M059J (cell line): ENCODE measurements at places on chromosomes 4 and X. TPM values are rescaled to one million over a fixed set of nuclear protein-coding genes. Genes with fewer than 3 reads are reported as not detected.

DNA sequence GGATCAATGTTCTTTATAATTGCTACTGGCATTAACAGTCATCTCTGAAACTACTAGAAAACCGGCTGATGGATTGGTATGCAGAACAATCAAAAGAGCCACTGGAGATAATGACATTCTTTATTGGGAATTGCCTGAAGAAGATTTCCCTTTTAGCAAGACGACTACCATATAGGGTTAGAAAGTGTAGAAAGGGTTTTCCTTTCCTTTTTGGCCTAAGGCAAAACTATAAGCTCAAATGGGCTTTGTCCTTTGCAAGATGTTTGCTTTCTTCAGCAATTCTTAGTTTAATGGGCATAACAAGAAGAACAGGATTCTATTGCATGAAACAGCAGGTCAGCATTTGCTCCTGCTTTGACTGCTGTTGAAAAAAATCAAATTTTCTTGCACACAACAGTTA, 214.2 kb upstream of the PCDH10 start:
- DNase-seq, result no peak

- DNase-seq, result no peak
These were observed 35.8 kb downstream of the FGFBP1 start for GRCh38 chr4:15902746-15903145.

GRCh38 chr4:159902648-159903047, 799.8 kb downstream of the RAPGEF2 start:
- DNase-seq, result no peak

- DNase-seq, result no peak
These were observed 11.6 kb upstream of the BMP2K start for GRCh38 chr4:78764498-78764961.

DNA sequence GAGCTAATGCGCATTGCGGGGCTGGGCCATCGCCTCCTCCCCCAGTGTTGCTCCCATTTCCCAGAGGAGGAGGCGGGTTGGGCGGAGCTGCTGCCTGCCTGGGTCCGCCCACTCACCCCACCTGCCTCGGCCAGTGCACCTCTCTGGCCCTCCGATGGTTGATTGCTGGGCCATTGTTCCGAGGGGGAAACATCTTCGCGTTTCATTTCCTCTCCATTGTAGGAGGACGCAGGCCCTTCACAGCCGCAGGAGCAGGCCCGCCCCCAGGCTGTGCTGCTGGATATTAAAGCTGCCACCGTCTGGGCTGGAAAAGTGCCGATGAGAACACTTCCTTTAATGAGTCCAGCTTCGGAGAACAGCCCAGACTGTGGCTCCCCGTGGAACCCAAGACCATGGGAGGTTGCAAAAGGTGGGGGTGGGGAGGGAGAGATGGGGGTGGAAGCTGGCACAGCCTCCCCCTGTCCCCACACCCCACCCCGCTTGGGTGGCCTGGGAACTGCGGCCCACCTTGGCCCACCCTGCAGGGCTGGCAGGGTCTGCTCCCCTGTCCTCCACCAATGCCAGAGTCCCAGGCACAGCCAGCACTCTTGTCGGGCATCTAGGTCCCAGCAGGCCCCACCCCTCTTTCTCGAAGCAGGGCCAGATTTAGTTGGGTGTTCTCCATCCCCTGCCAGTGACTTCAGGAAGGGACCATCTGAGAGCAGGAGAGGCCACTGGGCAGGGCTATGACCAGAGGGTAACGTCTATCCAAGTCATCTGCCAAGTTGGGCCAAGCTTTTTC, 96.6 kb downstream of the ADRA2C start:
- DNase-seq, result no peak

DNA sequence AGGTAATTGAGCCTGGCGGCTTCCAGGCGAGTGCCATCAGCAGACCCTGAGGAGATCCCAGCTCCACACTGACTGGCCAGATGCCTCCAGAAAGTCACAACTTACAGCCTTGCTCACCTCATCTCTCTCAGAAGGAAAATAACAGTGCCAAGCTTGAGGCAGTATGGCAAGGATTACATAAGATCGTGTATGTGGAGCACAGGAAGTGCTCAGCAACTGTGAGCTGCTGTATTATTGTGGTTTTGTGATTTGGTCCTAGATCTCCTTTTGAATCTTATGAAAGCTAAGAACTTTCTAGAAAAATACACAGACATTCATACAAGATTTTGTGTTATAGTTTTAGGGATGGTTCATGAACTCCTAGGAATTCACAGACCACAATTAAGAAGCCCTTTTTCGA, 14.0 kb downstream of the RASL11B start:
- DNase-seq, result no peak

ATRX gene
- 46.0 and 60.1 TPM in 2 replicates for total RNA-seq

TSPAN7 gene
- not detected in 2 replicates for total RNA-seq

CXCL1 gene
- total RNA-seq, result 5.7 and 5.8 TPM in 2 replicates

FGFR3 gene
- total RNA-seq, result 1.4 and 1.9 TPM in 2 replicates

DNA sequence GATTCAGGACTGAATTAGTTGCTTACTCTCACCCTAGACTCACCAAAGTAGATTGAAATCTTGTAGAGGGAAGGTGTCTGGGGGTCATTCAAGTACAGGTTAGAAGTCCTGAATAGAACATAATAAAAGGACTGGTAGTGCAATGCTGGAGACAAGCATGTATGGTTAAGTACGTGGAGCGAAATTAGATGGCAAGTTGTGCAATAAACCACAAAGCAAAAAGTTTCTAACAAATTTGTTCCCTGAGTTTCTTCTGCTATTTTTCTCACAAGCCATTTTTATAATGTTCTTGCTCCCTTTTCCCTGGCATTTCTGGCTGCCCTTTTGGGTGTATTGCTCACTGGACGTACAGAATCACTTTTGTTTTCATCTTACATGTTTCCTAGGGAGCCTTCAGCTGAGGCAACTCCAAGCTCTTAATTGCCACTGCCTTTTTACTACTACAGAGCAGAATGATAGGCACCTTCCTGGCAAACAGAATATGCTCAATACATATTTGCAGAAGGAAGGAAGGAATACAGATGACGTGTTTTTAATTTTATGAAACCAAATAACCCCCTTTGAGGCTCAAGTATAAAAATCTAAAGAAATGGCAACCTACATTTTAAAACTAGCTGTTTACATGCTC, 23.4 kb downstream of the LANCL3 start:
- DNase-seq, result no peak

DNA sequence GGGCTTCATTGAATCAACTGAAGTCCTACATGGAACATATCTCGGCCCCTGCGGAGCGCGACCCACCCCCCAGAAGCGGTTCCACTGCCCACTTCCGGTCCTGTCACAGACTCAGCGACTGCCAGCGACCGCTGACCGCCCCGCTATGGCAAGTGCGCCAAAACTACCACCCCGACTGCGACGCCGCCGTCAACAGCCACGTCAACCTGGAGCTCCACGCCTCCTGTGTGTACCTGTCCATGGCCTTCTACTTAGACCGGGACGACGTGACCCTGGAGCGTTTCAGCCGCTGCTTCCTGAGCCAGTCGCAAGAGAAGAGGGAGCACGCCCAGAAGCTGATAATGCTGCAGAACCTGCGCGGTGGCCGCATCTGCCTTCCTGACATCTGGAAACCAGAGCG, 14.8 kb upstream of the FAM47A start:
- DNase-seq, result no peak

DNA sequence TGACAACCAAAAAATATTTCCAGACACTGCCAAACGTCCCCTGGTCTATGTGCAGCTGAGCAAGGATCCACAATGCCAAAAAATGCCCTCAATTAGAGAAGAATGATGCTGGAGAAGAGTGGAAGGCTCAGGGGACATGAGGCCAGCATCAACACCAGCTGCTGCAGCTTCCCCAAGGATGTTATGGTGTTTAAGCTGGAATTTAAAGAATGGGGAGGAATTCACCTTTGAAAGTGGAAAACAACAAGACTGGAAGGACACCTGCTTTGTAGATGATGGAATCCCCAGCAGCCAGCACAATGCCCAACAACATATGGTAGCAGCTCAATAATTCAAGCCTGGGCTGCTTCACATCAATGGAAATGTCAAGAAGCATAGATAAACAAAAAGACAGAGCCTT, 20.3 kb upstream of the SMPX start:
- DNase-seq, result no peak

DNA sequence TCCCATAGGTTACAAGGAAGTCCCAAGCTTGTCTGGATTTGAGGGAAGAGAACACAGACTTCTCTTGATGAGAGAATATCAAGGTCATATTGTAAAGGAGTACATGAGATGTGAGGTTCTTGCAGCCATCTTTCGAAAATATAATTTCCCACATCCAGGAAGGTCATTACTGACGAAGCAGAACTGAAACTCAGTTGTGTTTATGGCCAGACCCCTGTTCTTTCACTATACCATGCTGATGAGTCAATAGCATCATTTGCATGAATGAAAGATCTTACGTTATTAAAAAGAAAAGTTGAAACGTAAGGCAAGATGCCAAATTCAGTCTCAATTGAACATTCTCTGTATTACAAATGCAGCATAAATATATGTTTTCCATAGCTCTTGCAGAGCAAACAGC, 14.2 kb upstream of the CCDC149 start:
- no peak for DNase-seq

VEGFC gene
- 54.5 and 80.4 TPM in 2 replicates for total RNA-seq

- DNase-seq, result no peak
These were observed 92.9 kb upstream of the USP38 start for GRCh38 chr4:143091862-143092261.

UNC5C gene
- total RNA-seq, result 0.44 and 2.1 TPM in 2 replicates

MSX1 gene
- total RNA-seq, result 11.4 and 12.6 TPM in 2 replicates

DNA sequence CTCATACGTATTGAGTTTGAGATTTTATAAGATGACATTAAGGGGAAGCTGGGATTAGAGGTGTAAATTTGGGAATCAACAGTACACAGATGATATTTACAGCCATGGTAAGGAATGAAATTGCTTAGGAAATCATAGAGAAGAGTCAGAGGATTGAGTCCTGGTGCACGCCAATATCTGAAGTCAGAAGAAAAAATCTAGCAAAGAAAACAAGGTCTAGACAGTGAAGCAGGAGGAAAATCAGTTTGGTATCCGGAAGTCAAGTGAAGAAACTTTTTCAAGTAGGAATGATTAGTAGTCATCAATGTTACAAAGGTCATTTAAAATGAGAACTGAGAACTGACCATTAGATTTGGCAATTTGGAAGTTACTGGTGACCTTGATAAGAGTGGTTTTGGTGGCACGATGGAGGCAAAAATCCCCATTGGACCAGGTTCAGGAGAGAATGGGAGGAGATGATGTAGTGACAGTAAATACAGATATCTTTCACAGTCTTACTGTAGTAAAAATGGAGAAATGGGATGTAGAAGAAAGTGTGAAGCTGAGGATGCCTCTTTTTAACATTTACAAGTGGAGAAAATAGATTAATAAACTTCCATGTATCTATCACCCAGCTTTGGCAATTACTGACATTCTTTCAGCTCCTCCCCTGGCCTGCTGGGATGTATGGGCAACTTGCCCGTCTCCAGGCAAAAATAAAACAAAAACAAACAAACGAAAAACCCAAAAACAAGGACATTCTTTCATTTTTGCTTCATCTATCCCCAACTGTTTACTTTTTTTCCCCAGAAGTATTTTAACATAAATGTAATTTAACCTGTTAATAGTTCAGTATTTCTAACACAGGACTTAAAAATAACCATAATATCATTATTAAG, 11.4 kb upstream of the GPR34 start:
- peak; percentile 5 for DNase-seq

GRCh38 chrX:45850197-45850774, 649.6 kb upstream of the DIPK2B start:
- DNase-seq, result peak; percentile 56

- DNase-seq, result no peak
These were observed 174.6 kb downstream of the PRR32 start for GRCh38 chrX:126994032-126994600.

- peak; percentile 25 for DNase-seq
These were observed 109.5 kb upstream of the MYOZ2 start for GRCh38 chr4:119025916-119026661.

- peak; percentile 76 for DNase-seq
These were observed 1415.6 kb upstream of the PCDH7 start for GRCh38 chr4:29304595-29304994.

GRCh38 chrX:114101081-114101480, 482.8 kb upstream of the HTR2C start:
- peak; percentile 5 for DNase-seq

DNA sequence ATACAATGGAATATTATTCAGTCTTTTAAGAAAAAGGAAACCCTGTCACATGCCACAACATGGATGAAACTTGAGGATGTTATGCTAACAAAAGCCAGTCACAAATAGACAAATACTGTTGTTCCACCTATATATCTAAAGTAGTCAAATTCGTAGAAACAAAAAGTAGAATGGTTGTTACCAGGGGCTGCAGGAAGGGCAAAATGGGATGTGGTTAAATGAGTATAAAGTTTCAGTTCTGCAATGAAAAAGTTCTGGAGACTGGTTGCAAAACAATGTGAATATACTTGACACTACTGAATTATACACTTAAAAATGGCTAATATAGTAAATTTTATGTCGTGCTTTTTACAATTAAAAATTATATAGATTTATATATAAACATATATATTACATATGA, 12.2 kb downstream of the SPOCK3 start:
- no peak for DNase-seq

DNA sequence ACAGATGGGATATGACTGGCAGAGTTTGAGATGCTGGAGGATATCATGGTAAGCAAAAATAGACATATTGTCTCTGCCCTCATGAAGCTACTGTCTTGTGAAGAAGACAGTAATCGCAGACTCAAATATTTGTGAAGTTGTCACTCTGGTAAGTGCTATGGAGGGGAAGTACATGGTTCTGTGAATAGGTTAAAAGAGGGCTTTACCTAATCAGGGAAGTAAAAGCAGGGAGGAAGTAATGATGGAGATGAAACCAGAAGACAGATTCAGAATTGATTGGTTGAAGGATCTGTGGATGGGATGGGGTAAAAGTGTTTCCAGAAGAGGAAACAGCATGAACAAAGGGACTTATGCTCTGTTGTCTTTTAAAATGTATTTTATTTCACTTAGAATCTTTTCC, 19.3 kb upstream of the MAGED1 start:
- DNase-seq, result no peak

- no peak for DNase-seq
These were observed 137.3 kb upstream of the NKX1-1 start for GRCh38 chr4:1543561-1543960.

GRCh38 chr4:127251423-127251822, 381.3 kb upstream of the INTU start:
- DNase-seq, result peak; percentile 37

DNA sequence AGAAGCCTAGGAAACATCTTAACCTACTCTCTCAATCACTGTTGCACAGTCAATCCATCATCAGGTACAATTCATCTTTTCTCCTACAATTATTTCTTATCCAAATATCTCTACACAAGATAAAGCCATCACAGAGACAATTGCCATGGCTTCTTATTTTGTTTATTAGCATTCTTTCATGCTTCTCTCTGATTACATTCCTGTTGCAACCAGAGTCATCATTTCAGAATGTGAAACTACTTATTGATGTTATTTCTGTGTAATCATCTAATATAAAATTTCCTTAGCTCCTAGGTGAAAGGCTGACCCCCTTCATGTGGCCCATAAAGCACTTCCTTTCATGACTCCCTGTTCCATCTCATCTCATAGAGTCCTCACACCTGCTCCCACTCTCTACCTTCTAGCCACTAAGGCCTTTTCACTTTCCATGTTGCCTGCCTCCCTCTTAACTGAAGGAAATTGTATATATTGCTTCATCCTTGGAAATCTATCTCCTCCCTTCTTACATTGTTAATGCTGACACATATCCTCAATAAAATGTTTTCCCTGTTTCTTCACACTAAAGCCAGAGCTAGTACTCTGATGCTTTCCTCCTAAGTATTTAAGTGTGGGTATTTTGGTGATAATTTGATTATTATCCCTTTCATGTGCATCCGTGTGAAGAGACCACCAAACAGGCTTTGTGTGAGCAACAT, 829.9 kb downstream of the FAT4 start:
- DNase-seq, result no peak

- DNase-seq, result no peak
These were observed 434.9 kb downstream of the FSTL5 start for GRCh38 chr4:161728929-161729328.
